ENCODE measurements at places on chromosomes 12 and 14. TPM values are rescaled to one million over a fixed set of nuclear protein-coding genes. Genes with fewer than 3 reads are reported as not detected.

Gene GDF3
- not detected for total RNA-seq

Gene CLECL1
- total RNA-seq, result not detected

Gene PPP2R3C
- total RNA-seq, result 63.6 TPM

Gene PIP4P1
- 30.7 TPM for total RNA-seq

Gene KDM5A
- total RNA-seq, result 32.4 TPM

Gene SUOX
- total RNA-seq, result 5.4 TPM

Gene KERA
- total RNA-seq, result not detected

Gene CDKN1B
- total RNA-seq, result 65.1 TPM

Gene PPP1R13B
- total RNA-seq, result 32.7 TPM

Gene SLC10A1
- total RNA-seq, result not detected

- no peak for DNase-seq
Observed at GRCh38 chr14:52735921-52736489, 6.0 kb downstream of the STYX start.

- no peak for DNase-seq
Observed at GRCh38 chr12:114226241-114226928, 179.6 kb downstream of the TBX5 start.

GRCh38 chr14:79161571-79161970 is 991.4 kb downstream of the NRXN3 start:
- DNase-seq, result no peak

DNA sequence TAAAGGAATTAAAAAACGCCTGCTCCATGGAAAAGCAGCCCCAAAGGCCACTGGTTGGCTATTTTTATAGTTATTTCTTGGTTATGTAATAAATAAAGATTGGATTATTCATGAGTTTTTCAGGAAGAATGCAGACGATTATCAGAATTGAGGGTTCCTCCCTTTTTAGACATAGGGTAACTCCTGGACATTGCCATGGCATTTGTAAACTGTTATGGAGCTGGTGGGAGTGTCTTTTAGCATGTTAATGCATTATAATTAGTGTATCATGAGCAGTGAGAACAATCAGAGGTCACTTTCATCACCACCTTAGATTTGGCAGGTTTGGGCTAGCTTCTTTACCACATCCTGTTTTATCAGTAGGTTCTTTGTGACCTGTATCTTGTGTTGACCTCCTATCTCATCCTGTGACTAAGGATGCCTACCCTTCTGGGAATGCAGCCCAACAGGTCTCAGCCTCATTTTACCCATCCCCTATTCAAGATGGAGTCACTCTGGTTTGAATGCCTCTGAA is 728.7 kb downstream of the GALC start:
- no peak for DNase-seq

GRCh38 chr14:74586681-74587362 is 25.2 kb downstream of the LTBP2 start:
- DNase-seq, result no peak

DNA sequence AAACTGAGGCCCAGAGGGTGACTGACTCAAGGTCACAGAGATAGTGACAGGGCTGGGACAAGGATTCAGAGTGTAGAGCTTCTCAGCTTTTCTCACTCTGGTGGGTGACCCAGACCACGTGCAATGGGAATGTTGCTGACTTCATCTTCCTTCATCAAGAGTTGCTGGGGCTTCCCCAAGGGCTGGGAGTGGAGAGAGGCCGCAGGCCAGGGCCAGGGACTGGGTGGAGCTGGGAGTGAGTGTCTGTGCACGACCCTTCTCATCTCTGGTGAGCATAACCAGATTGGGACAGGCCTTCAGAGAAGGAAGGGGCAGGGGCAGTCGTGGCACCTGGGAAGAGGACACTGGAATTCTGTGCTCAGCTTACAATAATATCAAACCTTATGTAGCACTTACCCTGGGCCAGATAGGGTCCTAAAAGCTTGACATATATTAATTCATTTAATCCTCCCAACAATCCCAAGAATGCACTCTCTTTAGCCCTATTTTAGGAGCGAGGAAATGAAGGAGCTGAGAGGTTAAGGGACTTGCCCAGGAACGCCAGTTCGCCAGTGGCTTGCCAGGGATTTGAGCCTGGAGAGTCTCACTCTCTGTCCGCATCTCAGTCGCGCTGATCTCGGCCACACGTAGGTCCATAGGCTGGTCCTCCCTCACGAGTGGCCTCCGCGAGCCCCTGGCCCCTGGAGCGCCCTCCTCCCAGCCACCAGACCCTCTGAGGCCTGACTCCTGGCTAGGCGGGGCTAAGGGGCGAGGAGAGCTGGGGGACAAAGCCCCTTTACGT is 15.8 kb downstream of the KRT18 start:
- DNase-seq, result no peak

DNA sequence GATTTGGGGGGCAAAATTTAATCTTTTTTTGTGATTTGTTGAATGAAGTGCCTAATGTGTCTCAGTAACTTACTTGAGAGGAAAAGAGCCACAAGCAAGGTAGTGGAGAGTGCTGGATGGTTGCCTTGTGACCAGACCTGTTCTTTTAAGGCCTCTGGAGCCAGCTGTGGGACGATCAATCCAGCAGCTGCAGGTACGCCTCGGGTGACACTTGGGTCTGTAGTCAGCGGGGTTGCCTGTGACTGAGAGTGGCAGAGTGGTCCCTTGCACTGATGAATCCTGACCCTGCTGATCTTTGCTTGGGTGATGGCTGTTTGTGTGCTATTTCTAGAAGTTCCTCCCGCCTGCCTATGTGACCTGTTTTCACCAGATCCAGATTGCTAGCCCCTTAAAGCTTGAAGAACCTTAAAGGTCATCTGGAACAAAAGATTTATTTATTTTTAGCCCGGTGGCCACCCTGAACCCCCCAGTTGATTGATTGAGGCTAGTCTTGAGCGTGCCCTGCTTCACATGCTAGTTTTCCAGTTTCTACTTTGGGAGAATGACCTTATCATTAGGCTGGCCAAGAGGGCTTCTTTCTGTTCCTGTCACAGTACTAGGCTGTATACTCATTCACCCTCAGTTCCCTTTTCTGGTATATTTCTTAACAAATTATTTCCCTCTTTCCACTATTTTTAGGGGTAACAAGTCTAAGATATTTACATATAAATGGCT is 23.2 kb downstream of the PRKCH start:
- no peak for DNase-seq

DNA sequence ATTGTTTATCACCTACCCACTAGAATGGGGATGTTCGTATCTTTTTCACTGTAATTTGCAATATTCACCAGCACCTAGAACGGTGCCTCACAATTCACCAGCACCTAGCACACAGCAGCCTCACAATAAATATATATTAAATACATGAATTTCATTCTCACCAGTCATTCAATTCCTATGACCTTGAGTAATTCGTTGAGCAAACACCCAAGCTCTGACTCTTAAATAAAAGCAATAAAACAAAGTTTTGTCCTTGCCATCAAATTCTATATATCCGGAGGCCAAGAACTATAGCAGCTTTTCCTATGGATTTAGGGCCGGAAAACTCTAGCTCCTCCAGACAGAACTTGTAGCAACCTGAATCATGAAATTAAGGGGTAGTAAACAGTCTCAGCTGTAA is 981 bp downstream of the VTI1B start:
- no peak for DNase-seq

GRCh38 chr12:89906824-89907223 is 198.2 kb upstream of the ATP2B1 start:
- DNase-seq, result no peak

- no peak for DNase-seq
Observed at GRCh38 chr14:24944800-24945199, 105.1 kb downstream of the STXBP6 start.

- DNase-seq, result no peak
Observed at GRCh38 chr14:92317511-92317910, 5.5 kb upstream of the SLC24A4 start.

DNA sequence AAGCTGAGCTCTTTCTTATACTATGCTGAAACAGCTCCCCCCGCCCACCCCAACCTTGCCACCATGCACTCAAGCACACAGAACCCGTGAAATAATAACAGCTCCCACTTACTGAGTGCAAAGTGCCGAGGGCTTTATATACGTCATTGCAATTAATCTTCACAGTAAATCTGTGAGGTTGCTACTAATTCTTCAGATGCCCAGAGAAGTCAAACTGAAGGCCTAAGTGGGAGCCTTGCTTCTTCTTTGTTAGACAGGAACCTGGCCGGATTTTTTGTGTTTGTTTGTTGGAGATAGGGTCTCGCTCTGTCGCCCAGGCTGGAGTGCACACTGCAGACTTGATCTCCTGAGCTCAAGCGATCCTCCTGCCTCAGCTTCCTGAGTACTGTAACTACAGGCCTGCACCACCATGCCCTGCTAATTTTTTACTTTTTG is 34.0 kb downstream of the VCPKMT start:
- no peak for DNase-seq

- no peak for DNase-seq
Observed at GRCh38 chr14:60095231-60095630, 3.5 kb downstream of the PCNX4 start.
